ENCODE measurements at places on chromosomes 7 and 10.

- DNase-seq: no peak
Measured at GRCh38 chr7:1224086-1224716, 8.5 kb upstream of the UNCX start.

GRCh38 chr10:350981-351501 lies 215.8 kb downstream of the ZMYND11 start:
- DNase-seq: no peak

DNA sequence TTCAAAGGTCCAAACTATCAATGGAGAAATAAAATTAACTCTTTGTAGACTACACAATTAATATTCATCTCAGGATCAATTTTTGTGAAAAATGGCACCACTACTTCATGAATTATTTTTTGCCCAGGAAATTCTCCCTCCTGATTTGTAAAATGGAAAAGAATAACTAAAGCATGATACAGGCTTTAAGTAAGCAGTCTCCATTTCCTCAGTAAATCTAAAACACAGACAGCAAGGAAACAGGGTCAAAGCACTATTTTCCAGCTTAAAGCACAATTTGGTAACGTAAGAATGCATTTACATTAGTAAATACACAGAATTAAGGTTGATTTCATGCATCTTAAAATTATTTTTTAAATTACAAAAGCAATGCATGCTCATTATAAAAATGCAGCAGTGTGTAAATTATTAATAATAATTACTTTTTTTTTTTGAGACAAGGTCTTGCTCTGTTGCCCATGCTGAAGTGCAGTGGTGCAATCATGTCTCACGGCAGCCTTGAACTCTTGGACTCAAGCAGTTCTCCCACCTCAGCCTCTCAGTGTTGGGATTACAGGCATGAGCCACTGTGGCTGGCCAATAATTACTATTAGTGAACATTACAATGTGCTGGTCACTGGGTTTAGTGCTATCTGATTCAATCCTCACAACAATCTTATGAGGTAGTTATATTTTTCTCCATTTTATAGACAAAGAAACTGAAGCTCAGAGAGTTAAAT lies 26.1 kb upstream of the VCL start:
- DNase-seq: no peak

DNA sequence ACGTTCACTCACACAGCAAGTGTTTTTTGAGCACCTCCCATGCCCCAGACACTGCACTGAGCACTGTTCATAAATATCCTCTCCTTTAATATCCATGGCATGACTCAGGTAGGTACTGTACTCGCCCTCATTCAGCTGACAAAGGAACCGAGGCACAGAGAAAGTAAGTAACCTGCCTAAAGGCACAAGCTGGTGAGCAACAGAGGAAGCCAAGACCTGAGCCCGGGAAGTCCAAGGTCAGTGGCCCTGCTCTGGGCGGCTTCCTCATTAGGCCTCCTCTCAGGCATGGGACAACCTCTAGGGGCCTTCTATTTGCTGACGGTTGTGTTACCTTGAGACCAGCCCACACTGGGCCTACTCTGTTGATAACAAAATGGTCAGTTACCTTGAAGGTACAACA lies 45.1 kb upstream of the EZH2 start:
- DNase-seq: no peak

GRCh38 chr7:119935418-119936025 lies 337.5 kb upstream of the KCND2 start:
- DNase-seq: no peak

GRCh38 chr10:69745698-69746097 lies 56.0 kb upstream of the COL13A1 start:
- no peak for DNase-seq

DNA sequence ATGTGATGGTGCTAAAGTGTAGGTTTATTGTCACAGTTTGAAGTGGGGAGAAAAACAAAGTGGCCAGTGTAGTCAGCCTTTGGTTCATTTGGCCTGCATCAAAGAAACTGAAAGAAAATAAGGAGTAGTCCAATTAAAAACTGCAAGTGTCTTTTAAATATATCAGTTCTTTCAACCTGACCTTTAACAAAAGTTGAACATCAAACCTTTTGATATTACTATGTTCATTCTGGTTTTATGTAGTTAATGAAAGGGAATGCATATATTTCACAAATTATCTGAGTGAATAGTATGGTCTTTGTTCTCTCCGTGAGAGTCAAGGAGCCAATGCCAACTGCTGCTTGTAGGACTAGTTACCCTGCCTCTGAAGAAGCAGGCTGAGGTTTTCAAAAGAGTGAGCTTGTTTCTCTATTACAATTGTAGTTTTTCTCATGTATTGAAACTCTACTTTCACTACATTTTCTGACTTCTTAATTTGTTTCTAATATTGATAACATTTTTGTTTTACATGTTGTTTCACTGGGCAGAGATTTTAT lies 1160.8 kb upstream of the LRRTM3 start:
- no peak for DNase-seq

GRCh38 chr10:23157691-23158369 lies 34.3 kb upstream of the PTF1A start:
- DNase-seq: no peak

DNA sequence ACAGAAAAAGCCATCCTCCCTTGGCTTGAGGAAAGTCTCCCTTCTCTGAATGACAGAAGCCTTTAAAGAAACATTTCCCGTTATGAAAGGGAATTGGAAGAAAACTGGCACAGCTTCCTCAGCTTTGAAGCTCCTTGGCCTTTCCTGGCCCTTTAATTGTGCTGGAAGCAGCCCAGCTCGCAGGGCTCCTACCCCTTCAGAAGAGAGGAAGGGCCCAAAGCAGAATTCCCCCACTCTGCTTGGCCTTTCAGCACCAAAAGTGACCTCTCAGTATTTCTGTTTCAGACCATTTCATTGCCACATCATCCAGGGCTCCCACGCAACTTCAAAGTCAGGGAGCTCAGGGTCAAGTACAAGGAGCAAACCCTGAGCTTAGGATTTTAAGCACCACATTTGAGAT lies 4.2 kb downstream of the AFAP1L2 start:
- DNase-seq: no peak

GRCh38 chr7:150919160-150919559 lies 59.0 kb downstream of the KCNH2 start:
- DNase-seq: no peak

DNA sequence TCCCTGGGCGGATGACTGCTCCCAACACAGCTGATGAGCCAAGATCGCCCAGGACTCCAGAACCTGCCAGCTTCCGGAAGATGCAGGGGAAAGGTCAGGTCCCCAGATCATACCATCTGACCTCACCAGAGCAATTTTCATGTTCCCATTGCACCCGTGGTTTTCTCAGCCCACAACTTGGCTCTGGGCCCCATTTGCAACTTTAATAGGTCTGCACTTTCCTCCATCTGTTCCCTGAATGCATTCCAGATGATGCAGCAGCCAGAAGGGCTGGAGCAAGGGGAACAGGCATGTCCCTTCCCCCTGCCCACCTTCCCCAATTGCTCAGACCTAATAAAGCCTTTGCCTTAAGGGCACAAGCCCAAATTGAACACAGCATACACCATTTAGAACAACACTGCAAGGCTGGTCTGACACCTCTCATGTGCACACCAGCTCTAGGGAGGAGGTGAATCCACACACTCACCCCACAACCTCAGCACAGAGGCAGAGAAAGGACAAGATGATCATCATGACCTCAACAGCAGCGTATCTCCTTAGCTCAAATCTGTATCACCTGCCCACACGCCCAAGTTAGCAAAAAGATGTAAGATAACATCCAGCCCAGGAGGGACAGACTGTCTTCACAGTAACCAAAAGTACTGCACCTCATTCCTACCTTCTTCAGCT lies 87.5 kb downstream of the PLXNA4 start:
- DNase-seq: no peak

DNA sequence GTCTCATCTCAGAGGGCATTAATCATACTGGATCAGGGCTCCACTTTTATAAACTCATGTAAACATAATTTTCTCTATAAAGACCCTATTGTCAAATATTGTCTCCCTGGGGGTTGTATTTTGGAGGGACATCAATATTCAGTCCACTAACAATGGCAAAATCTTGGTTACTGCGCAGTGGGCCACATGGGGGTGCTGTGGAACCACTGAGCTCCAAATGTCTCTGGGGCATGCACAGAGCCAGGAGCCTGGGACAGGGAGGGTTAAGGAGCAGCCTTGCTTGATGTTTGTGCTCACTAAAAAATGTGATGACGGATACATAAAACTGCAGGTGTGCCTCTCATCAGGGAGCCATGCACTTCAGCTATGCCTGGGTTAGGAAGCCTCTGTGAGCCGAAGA lies 62.1 kb upstream of the PRSS58 start:
- DNase-seq: no peak

GRCh38 chr7:136585954-136586670 lies 282.3 kb upstream of the CHRM2 start:
- DNase-seq: no peak

DNA sequence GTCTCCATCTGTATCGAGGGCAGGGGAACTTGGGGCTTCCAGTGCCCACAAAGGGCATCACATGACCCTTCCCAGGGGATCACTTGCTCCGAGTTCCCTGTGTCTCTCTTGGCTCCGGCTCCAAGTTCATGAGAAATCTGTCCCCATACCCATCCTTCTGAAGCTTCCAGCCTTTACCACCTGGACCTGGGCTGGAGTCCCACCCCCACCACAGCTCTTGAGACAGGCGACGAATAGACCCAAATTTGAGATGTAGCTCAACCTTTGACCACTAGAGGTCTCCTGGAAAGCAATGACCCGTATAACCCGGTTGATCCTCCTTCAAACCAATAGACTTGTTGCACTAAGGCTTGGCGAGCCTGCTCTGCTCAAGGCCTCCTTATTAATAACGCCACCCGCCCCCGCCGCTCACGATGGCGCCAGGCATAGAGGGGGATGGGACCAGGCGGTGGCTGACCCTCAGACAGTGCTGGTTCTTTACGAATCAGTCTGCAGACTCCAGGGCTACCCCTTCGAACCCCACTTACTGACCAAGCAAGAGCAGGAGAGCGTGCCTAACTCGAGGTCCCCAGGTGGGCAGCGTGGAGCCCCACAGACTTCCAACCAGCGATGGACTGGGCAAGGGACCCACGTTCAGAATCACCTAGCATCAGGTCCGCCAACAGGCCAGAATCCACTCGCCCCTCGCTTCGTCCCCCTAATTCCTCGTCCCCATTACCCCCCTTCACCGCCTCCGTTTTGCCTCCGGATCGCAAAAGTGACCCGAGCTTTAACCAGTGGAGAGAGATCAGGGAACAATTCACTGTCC lies 4.4 kb upstream of the ARID5B start:
- DNase-seq: no peak

- DNase-seq: no peak
Measured at GRCh38 chr10:112497347-112497950, 50.4 kb downstream of the VTI1A start.

DNA sequence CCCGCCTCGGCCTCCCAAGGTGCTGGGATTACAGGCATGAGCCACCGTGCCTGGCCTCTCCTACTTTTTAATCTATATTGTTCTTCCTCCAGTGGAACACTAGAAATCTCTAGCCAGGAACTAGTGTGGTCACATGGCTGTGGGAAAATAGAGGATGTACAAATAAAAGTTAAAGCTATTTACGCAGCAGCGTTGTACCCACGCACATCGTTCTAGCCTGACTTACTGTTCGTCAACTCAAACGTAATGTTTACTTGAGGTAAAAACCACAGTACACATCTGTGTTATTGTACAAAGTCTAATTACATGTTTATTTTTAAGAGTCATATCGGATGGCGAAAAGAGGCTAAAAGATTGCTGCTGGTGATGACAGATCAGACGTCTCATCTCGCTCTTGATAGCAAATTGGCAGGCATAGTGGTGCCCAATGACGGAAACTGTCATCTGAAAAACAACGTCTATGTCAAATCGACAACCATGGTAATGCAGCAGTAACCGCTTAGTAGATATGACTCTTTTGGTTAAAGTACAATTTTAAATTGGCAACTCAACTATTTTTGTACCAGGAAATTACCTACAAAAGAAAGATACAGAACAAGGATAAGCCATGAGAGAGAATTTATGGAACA lies 50.8 kb downstream of the ITGB8 start:
- no peak for DNase-seq

DNA sequence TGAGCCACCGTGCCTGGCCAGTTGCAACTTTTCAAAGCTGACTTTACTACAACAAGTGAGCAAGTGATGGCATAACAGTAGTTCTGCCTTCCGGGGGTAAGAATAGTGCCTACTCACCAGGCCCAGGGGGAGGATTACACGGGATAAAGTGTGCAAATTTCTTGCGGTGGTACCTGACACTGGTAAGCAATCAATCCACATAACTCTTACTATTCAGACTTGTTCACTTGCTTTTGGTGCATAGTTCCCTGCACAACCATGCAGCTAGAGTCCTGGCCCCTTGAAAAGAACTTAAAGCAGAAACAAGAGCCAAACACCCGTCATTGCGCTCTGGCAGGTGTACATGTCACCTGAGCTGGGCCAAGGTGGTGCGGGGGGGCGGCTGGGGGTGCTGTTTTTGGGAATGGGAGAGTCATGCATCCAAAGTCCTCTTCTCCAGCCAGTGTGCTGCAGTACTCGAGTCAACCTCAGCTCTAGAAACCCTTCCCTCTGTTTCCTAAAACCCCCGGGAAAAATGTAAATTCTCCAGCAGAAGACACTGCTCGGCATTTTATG lies 5.4 kb upstream of the COBL start:
- DNase-seq: no peak

GRCh38 chr7:91436655-91437054 lies 172.4 kb downstream of the FZD1 start:
- no peak for DNase-seq

GRCh38 chr10:1643161-1643907 lies 94.0 kb downstream of the ADARB2 start:
- DNase-seq: no peak

- no peak for DNase-seq
Measured at GRCh38 chr7:130409712-130410072, 29.4 kb downstream of the CPA1 start.

- no peak for DNase-seq
Measured at GRCh38 chr7:124072603-124073309, 39.9 kb upstream of the TMEM229A start.

DNA sequence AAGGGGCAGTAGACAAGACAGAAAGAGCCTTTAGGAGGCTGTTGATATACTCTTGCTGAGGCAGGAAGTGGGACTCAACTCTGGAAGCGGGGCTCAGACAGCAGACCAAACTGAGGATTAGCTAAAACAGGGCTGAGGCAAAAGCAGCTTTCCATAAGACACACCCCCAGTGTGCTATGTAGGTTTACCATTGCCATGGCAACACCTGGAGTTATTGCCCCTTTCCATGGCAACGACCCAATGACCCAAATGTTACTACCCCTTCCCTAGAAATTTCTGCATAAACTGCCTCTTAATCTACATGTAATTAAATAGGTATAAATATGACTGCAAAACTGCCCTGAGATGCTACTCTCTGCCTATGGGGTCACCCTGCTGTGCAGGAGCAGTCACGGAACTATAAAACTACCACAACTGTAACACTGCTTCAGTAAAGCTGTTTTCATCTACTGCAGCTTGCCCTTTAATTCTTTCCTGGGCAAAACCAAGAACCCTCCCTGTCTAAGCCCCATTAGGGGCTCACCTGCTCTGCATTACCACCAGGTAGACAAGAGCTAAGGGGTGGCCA lies 348.4 kb upstream of the PODXL start:
- DNase-seq: no peak

Measured in stimulated activated CD8-positive, alpha-beta memory T cell treated with anti-CD3 and anti-CD28 coated beads, Interleukin-4, amount 100 ng/mL, for 4 hours (primary cell).